ENCODE measurements at places on chromosomes 16 and 17.

GRCh38 chr16:16030449-16030848 lies 81.0 kb downstream of the ABCC1 start:
- DNase-seq: no peak

DNA sequence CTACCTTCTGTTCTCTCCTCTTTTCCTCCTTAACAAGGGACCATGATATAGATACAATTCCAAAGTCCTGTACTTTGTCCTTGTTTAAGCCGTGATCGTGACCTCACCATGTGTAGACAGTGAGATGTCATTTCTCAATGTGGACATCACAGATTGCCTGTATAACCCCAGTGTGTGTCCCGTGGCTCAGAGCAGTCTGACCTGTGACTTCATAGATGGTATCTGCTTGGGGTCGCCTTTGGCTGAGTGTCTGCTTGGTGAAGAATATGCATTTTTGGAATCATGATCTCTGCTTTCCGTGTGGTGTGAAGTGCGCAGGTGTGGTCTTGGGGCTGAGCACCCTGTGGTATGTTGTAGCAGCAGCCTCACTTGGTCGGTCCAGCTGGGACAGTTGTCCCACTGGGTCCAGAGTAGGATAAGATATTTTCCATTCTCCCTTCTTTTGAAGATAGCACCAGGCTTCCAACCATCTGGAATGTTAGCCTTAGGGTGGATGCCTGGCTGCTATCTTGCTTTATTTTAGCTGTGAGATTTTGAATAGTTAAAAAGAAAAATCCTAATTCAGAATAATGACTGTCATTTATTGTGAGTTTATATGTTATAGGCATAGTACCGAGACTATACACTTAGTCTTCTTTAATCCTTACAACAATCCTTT lies 13.4 kb downstream of the MSI2 start:
- DNase-seq: no peak

DNA sequence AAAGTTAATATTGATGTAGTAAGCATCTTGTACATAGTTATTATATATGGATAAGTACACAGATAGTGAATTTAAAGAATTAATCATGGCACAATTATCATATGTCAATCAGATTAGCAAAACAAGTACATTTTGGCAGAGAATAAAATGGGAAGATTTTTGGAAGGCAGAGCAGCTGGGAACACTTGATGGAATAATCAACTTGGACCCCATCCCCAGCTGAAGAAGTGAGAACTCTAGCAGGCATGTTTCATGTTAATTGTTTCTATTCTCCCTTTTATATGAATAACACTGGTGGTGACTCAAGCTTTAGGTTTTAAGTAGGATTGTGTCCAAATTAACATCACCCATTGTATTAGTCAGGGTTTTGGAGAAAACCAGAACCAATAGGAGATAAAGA lies 198.7 kb downstream of the KCNJ2 start:
- DNase-seq: no peak

- no peak for DNase-seq
Measured at GRCh38 chr16:81514041-81514559, 69.5 kb downstream of the CMIP start.

GRCh38 chr16:89748921-89749320 lies 27.6 kb downstream of the ZNF276 start:
- DNase-seq: no peak

GRCh38 chr17:19943026-19943425 lies 34.6 kb downstream of the AKAP10 start:
- no peak for DNase-seq

DNA sequence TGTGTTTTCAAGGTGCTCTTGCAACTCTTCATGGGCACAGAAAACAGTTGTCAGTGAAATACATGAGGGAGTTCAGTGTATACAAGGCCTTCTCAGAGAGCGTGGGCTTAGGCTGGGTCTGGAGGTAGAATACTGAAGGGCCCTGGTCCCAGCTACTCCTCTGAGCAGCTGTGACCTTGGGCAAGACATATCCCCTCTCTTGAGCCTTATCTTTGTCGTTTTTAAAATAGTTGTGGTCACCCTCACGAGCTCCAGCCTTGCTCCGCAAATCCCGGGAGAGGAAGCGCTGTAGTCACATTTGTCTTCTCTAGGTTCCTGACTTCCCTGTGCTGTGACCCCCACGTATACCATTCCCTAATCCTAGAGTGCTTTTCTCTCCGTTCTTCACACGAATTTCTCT lies 3.6 kb downstream of the ZNRF1 start:
- no peak for DNase-seq

Data from endothelial cell (in vitro differentiated cells).